ENCODE measurements at places on chromosomes 16 and 17. TPM values are rescaled to one million over a fixed set of nuclear protein-coding genes. Genes with fewer than 3 reads are reported as not detected.

DNA sequence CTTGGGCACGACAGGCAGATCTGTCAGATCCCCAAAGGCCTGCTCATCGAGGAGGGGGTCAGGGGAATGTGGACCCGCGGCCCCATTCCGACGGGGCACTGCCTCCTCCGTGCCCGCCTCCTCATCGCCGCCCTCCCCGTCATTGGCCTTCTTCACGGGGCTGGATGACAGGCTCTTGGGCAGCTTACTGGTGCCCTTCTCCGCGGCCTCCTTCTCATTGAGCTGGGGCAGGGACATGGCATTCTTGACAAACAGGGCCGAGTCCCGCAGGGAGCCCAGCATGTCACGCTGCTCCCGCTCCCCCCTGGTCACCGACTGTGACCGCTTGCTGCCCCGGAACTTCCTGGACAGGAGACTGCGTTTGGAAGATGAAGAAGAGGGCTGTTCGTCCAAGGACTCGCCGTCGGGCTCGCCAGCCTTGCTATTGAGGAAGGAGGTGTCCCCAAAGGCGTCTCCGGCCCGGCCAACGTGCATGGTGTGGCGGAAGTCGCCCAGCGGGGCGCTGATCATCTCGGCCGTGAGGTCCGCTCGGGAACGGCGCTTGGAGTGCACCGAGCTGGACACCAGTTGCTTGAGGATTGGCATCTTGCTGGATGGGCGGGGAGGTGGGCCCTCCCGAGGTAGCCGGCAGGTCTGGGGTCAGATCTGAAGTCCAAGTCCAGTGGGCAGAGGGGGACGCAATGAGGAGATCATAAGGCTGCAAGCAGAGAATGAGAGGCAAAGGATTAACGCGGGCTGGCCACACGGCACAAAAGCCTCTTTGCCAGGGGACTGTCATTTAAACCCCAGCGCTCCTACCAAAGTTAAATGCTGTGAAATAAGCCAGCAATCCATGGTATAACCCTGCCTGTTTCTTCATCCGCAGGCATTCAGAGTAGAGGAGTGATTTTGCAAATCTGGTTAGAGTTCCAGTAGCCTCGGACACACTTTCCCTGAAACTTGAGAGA is 24.5 kb upstream of the CPSF4L start:
- peaks cover 13% of the 10 kb centered on the region for H3K4me1 ChIP-seq
- H3K36me3 ChIP-seq, result peaks cover 12% of the 10 kb centered on the region
- peaks cover 2% of the 10 kb centered on the region for H3K27me3 ChIP-seq
- no peak for DNase-seq

GRCh38 chr17:55622547-55622946 is 100.1 kb downstream of the TMEM100 start:
- peaks cover 72% of the 10 kb centered on the region for H3K4me1 ChIP-seq
- peaks cover 12% of the 10 kb centered on the region for H3K27me3 ChIP-seq
- DNase-seq, result no peak
- H3K36me3 ChIP-seq, result no peaks in the 10 kb centered on the region
- no peak overlapping the region for H3K27ac ChIP-seq

- peaks cover 12% of the 10 kb centered on the region for H3K36me3 ChIP-seq
- peaks cover 12% of the 10 kb centered on the region for H3K4me1 ChIP-seq
- H3K27ac ChIP-seq, result peak overlapping the region; percentile 86
- DNase-seq, result peak; percentile 16
- H3K4me3 ChIP-seq, result peak overlapping the region; percentile 90
Observed at GRCh38 chr16:74297145-74297665, 591 bp downstream of the PSMD7 start.

- no peaks in the 10 kb centered on the region for H3K36me3 ChIP-seq
- peaks cover 40% of the 10 kb centered on the region for H3K4me1 ChIP-seq
- peaks cover 11% of the 10 kb centered on the region for H3K27me3 ChIP-seq
- peak overlapping the region; percentile 73 for H3K4me3 ChIP-seq
- H3K27ac ChIP-seq, result peak overlapping the region; percentile 74
Observed at GRCh38 chr16:28495098-28495793, 803 bp downstream of the APOBR start.

DNA sequence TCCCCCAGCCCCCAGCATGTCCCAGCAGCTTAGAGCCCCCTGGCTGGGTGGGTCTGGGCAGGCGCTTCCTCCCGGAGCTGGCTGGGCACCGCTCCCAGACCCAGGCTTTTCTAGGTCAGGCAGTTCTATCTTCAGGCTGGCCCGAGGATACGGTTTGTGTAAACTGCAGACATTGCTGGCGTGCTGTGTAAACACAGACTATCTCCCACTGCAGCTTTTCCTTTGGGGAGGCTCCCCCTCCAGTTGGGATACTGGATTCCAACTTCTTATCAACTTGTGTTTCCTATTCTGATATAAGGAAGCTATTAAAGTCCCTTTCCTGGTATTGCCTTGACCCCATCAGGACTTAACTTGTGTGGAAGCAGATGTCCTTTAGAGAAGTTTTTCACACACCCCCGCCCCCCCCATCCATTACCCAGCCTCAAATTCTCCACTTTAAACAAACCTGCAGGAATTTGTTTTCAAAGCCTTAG is 18.3 kb upstream of the GNA13 start:
- H3K27ac ChIP-seq, result peak overlapping the region; percentile 30
- H3K36me3 ChIP-seq, result no peaks in the 10 kb centered on the region
- no peak overlapping the region for H3K4me3 ChIP-seq
- peaks cover 48% of the 10 kb centered on the region for H3K4me1 ChIP-seq

GRCh38 chr17:30921544-30922196 is at the start of gene ADAP2:
TSS of gene ADAP2 (plus strand) at chr17:30921945. CDS start at chr17:30922015, 70 bp downstream.
- peaks cover 7% of the 10 kb centered on the region for H3K36me3 ChIP-seq
- H3K27ac ChIP-seq, result no peak within 1 kb of the TSS
- peaks cover 12% of the 10 kb centered on the region for H3K4me1 ChIP-seq

- DNase-seq, result no peak
- H3K36me3 ChIP-seq, result peaks cover 9% of the 10 kb centered on the region
- H3K4me1 ChIP-seq, result peaks cover 14% of the 10 kb centered on the region
- peak overlapping the region; percentile 92 for H3K4me3 ChIP-seq
Observed at GRCh38 chr17:81831563-81831956, 1.5 kb downstream of the MCRIP1 start.

The CACNG1 gene
- not detected for total RNA-seq

The CPHXL2 gene
- not detected for total RNA-seq

- H3K4me1 ChIP-seq, result no peaks in the 10 kb centered on the region
- H3K4me3 ChIP-seq, result no peak overlapping the region
- H3K27ac ChIP-seq, result no peak overlapping the region
- no peak for DNase-seq
Observed at GRCh38 chr16:81431554-81432353, 12.9 kb upstream of the CMIP start.

DNA sequence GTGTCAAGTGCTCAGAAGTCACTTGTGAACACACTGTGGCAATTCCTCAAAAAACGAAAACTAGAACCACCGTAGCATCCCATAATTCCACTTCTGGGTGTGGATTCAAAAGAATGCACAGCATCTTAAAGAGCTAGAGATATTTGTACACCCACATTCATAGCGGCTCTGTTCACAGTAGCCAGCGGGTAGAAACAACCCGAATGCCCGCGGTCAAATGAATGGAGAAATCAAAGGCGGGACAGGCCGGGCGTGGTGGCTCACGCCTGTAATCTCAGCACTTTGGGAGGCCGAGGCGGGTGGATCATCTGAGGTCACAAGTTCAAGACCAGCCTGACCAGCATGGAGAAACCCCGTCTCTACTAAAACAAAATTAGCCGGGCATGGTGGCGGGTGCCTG is 337.5 kb downstream of the SEC14L1 start:
- DNase-seq, result no peak
- no peak overlapping the region for H3K27ac ChIP-seq
- peaks cover 70% of the 10 kb centered on the region for H3K4me1 ChIP-seq
- no peak overlapping the region for H3K4me3 ChIP-seq

DNA sequence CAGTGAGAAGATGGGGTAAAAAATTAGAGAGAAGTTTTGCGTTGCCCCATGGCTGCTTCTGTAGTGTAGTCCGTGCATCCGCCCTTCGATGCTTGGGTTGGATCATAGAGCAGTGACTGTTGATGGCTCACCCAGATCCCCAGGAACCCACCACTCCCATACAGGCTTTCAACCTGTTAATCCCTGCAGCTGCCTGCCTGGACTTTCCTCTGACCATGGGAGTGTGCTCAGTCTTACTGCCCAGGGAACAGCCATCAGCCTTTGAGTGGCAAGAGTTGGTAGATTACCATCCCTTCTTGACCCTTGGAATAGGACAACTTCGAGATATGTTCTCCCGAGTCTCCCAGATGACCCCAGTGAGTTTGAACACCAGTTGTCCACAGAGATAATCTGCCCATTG is 299.5 kb upstream of the HSBP1 start:
- H3K4me3 ChIP-seq, result no peak overlapping the region
- H3K4me1 ChIP-seq, result no peaks in the 10 kb centered on the region
- peaks cover 1% of the 10 kb centered on the region for H3K27me3 ChIP-seq
- no peaks in the 10 kb centered on the region for H3K36me3 ChIP-seq
- no peak for DNase-seq

DNA sequence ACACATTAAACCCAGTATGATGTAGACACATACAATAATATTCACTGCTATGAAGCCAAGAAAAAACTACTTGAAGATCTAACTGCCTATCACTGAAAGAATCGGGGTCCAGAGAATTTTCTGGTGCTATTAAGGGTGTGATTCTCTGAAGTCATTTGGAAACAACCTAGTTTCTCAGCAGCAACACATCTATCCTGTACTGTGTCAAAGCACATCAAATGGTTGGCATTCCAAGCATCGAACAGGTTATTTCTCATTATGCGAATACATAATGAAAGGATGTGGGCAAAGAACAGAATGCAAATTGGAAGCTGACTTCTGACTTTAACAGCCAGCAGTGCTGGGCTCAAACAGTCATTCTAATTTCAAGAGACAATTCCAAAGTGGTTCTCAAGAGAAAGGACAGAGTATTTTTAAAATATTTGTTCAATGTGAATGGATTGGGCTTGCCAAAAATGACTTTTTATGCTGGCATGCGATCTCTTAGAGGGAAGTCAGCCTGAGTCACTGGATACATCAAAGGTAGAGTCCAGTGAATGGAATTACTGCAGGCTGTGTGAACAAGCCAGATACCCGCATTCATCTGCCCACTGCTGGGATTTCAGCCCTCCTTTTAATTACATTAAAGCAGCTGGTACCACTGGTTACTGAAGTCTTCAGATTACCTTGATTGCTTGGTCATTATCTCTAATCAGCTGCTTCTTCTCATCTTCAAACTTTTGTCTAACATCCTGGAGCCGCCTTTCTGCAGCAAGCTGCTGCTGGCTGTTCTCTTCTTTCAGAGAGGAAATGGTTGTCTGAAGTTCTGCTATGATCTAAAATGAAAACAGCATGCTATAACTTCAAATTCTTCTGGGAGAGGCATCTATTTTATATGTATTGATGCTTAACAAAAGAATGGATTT is 181.2 kb upstream of the AXIN2 start:
- H3K27me3 ChIP-seq, result no peaks in the 10 kb centered on the region
- H3K4me1 ChIP-seq, result peaks cover 4% of the 10 kb centered on the region
- H3K4me3 ChIP-seq, result no peak overlapping the region
- H3K36me3 ChIP-seq, result no peaks in the 10 kb centered on the region
- no peak overlapping the region for H3K27ac ChIP-seq

DNA sequence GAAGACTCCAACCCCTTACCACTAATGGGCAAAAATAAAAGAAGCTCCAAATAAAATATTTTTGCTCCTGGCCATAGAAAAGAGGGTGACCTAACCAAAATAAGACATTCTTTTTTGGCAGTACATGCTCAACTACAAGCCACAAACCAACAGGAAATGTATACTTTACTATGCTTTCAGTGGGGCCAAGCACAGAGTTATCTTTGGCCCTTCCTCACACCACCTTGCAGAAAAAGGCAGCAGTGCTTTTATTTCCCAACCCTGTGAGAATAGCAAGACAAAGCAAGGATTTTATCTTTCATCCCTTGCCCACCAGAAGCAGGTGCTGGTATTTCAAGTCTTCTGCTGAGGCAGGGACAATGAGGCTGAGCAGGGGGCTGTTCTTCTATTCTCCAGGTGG is 1493.1 kb downstream of the CDH11 start:
- no peak overlapping the region for H3K4me3 ChIP-seq
- DNase-seq, result no peak
- no peaks in the 10 kb centered on the region for H3K27me3 ChIP-seq
- H3K27ac ChIP-seq, result no peak overlapping the region
- no peaks in the 10 kb centered on the region for H3K36me3 ChIP-seq
- H3K4me1 ChIP-seq, result peaks cover 6% of the 10 kb centered on the region

The FNDC8 gene
- not detected for total RNA-seq

DNA sequence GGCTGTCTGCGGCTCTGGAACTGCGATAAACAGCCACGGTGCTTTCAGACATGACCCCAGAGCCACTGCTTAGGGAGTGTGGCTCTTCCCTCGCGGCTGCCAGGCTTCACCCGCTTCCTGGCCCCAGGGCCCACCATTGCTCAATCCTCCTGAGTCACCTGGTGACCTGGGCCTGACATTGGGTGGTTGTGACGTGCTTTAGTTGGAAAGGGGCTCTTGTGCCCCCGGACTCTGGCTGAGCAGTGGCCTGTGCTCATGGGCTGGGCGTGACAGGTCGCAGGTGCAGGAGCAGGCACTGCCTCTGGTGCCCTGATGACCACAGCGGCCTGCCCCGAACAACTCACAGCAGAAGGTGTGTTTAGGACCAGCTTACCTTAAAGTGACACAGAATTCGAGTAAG is 8.6 kb upstream of the NUDT16L1 start:
- no peaks in the 10 kb centered on the region for H3K4me1 ChIP-seq
- peaks cover 7% of the 10 kb centered on the region for H3K27me3 ChIP-seq
- H3K4me3 ChIP-seq, result peak overlapping the region; percentile 69
- no peak for DNase-seq
- no peak overlapping the region for H3K27ac ChIP-seq

Data from endothelial cell (in vitro differentiated cells).